ENCODE measurements at places on chromosomes 6 and 20.
A peak's percentile ranks its signal among the peaks of the same experiment; 100 is the strongest.

- DNase-seq: no peak
Measured at GRCh38 chr20:9146649-9147048, 77.8 kb downstream of the PLCB4 start.

- no peak for DNase-seq
Measured at GRCh38 chr20:35021063-35021462, 65.4 kb downstream of the MYH7B start.

DNA sequence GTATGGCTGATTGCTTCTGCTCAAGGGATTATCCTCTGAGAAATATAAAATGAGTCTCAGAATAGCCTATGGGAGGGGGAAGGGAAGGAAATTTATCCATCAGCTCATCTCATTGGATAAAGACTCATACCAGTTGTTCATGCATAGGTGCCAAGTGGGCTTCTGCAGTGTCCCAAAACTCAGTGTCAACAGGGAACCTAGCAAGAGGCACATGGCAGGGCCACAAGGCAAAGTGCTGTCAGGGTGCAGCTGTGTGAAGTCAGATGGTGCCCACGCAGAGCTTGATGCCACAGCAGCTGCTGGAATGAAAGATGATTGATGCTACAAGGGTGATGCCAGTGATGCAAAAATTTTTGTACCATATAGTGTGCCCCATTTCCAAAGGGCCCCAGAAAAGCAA lies 3.2 kb upstream of the CHD6 start:
- no peak for DNase-seq

DNA sequence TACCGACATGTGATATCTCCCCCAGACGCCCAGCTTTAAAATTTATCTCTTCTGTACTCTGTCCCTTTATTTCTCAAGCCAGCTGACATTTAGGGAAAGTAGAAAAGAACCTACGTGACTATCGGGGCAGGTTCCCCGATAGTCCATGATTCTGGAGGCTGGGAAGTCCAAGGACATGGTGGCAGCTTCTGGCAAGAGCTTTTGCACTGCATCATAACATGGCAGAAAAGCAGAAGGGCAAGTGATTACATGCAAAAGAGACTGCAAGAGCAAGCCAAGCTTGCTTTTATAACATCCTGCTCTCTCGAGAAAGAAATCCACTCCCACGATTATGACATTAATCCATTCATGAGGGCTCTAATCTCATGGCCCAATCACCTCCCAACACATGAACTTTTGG lies 113.2 kb downstream of the CD164 start:
- DNase-seq: no peak

DNA sequence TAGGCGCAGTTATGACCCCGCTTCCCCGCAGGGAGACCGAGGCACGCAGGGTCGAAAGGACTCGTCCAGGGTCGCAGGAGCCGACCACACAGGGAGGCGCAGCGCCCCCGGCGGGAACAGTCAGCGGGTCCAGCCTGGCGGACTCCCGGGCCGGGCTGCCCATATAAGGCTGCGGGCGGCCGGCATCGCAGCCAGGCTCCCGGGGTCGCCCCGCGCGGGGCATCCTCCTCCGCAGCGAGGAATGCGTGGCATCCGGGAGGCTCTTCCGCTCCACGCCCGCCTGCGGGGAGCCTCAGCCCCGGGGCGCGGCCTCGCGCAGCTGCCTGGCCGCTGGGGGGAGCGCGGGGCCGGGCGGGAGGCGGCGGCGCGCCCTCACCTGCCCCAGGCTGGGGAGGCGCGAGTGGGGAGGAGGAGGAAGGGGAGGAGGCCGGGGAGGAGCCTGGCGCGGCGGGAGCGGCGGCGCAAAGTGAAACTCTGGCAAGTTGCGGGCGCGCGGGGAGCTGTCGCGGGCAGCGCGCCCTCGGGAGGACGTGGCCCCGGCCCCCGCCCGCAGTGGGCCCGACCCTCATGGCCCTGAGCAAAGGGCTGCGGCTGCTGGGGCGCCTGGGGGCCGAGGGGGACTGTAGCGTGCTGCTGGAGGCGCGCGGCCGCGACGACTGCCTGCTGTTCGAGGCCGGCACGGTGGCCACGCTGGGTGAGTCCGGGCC lies at the start of gene SYNJ2:
Gene SYNJ2 (plus strand): TSS at position 469 of the 707 bp plus-strand sequence. CDS start 99 bp downstream, at position 568.
- DNase-seq: peak; percentile 88

DNA sequence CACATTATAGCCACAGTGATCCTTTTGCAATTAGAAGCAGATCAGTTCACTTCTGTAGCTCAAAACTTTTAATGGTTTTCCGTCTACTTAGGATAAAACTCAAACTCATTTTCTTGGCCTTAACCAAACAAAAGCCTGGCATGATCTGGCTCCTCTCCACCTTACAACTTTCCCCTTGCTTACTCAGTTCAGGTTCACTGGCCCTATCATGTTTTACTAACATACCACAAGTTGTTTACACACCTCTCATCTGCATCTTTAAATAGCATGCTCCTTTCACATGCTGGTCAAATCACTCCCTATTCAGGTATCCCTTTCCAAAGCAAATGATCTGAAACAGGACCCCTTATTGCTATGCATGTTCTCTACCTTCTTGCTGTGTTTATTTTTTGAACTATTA lies 191.4 kb upstream of the FAM83B start:
- DNase-seq: no peak

DNA sequence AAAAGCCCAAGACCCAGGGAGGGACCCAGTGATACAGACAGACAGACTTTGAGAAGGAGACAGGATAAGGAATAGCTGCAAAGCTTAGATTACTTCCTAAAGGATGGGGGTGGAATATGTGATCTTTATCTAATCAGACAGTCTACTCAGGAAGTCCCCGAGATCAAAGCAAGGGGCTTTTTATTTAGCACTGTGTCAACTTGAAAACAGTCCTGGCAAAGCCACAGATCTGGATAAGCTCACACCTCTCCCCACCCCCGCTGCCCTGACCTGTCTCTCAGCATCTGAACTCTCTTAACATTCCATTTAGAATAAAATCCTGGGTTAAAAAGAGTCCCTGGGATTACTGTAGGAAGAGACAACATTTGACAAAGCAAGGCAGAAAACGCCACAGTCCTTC lies 101.5 kb downstream of the ISM1 start:
- DNase-seq: no peak

DNA sequence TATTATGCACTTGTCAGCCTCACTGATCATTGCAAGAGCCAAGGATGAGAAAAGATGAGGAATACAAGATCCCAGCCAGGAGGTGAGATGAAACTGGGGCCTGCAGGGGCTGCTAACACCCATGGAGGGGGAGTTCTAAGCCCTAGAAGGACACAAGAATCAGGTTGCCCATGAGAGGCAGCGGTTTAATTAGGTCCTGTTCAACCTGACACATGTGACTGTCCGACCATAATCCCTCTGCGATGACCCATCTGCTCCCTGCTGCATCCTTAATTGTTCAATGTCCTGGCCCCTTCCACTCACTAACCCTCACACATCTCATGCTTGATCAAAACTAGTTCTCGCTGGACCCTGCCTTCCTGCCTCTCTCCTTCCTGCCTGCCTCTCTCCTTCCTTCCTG lies 52.2 kb upstream of the NNAT start:
- DNase-seq: no peak

DNA sequence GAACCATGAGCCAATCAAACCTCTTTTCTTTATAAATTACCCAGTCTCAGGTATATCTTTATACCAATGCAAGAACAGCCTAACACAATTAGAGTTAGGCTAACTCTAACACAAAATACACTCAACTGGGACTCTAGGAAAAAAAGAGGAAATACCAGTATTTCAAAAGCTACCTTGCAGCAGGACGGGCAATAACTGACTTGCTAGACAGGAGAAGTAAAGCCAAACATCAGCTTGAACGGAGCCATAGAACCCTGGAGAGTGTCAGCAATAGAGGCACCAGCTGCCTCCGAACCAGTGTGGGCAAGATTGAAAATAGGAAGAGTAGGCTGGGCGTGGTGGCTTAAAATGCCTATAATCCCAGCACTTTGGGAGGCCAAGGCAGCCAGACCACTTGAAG lies 162.0 kb upstream of the SOX4 start:
- DNase-seq: no peak

- no peak for DNase-seq
Measured at GRCh38 chr20:35369804-35370203, 42.0 kb downstream of the UQCC1 start.

GRCh38 chr6:33298773-33299236 lies at the start of gene RGL2:
RGL2 (minus strand) TSS chr6:33298942; CDS start chr6:33298610, 332 bp downstream.
- DNase-seq: peak; percentile 76

DNA sequence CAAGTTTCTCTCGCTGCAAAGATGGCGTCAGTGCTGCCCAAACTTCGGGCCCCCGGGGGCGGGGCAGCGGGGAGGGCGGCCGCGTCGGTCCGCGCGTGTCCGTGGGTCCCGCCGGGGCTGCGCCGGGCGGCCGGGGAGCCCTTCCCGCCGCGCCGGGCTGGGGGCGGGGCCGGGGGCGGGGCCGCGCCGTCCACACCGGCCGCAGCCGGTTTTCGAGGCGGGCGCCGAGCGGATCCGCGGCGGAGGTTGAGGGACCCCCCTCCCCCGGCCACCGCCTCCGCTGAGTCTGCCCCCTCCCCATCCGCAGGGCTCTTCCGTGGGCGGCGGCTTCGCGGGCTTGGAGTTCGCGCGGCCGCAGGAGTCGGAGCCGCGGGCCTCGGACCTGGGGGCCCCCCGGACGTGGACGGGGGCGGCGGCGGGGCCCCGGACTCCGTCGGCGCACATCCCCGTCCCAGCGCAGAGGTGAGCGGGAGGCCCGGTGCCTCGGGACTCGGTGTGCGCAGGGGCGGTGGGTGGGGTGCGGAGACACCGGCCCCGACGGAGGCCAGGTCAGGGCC lies 572 bp downstream of the SLC2A4RG start:
- DNase-seq: peak; percentile 72
